CD4-positive, alpha-beta T cell (primary cell): ENCODE measurements at places on chromosomes 12 and 14. TPM values are rescaled to one million over a fixed set of nuclear protein-coding genes. Genes with fewer than 3 reads are reported as not detected.

- no peak overlapping the region for H3K27ac ChIP-seq
- H3K27me3 ChIP-seq: no peaks in the 10 kb centered on the region
- H3K4me3 ChIP-seq: no peak overlapping the region
Observed at GRCh38 chr14:99128185-99128584, 143.8 kb downstream of the BCL11B start.

DNA sequence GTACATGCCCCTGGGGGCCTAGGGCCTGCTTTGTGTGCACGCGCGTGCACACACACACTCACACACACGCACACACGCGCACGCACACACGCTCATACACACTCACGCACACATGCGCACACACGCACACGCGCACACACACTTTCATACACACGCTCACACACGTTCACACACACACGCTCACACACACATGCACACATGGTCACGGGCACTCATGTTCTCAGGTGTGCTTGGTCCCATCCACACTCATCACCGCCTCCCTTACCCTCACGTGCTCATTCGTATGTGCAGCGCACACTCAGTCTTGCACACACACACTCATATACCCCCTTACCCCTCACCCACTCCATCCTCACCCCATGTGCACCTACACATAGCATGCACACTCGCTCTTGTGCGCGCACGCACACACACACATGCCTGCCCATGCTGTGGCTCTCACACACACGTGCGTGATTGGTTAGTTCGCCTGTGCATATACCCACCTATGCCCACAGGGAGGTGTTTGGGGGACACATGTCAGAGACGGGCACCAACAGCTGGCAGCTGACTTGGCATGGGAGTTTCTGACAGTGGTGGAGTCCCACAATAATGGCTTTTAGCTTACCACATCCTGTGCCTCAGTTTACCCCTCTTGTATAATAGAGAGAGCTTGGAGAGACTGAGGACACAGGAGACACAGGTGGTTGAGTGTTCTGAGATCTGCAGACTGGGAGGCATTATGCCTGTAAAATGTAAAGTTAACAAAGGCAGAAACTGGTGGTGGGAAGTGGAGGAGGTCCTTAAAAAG lies 28.7 kb downstream of the TSPAN9 start:
- no peaks in the 10 kb centered on the region for H3K4me1 ChIP-seq
- DNase-seq: no peak
- no peaks in the 10 kb centered on the region for H3K27me3 ChIP-seq
- H3K36me3 ChIP-seq: no peaks in the 10 kb centered on the region

DNA sequence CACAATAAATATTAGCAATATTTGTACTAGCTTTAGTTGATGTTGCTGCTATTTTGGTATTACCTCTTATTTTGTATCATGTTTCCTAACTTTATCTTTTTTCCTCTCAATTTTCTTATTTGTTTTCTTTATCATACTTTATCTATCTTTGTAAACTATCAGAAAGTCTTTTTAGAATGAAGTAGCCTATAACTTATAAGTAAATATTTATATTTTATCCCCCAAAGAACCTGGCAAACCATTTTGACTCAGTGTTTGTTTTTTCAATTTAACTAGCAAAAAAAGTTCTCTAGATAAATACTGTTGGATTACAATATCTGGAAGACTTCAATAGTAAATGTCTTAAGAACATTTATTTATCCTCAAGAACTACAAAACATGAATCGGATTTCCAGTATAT lies 135.7 kb upstream of the PDZRN4 start:
- H3K27ac ChIP-seq: no peak overlapping the region
- H3K4me1 ChIP-seq: no peaks in the 10 kb centered on the region
- no peak overlapping the region for H3K4me3 ChIP-seq
- no peaks in the 10 kb centered on the region for H3K36me3 ChIP-seq
- no peaks in the 10 kb centered on the region for H3K27me3 ChIP-seq
- DNase-seq: no peak

GRCh38 chr12:70719672-70720420 lies 82.6 kb upstream of the PTPRB start:
- no peaks in the 10 kb centered on the region for H3K27me3 ChIP-seq
- H3K27ac ChIP-seq: no peak overlapping the region
- H3K4me1 ChIP-seq: peaks cover 4% of the 10 kb centered on the region
- no peak overlapping the region for H3K4me3 ChIP-seq

DNA sequence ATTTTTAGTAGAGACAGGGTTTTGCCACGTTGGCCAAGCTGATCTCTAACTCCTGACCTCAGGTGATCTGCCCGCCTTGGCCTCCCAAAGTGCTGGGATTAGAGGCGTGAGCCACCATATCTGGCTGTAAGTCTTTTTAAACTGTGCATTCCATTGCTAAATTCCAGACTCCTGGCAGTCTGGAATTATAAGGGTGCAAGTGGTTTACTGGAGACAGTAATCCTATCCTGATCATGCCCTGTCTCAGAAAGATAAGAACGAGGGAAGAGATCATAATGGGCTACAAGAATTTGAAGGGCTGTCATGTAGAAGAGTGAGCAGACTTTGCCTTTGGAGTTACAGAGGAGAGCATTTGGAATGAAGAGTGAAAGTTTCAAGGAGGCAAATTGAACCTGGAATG lies 6.8 kb upstream of the SLC4A8 start:
- H3K27me3 ChIP-seq: no peaks in the 10 kb centered on the region
- H3K4me3 ChIP-seq: no peak overlapping the region
- H3K36me3 ChIP-seq: no peaks in the 10 kb centered on the region
- no peak overlapping the region for H3K27ac ChIP-seq

- no peaks in the 10 kb centered on the region for H3K36me3 ChIP-seq
- H3K27me3 ChIP-seq: no peaks in the 10 kb centered on the region
- no peak overlapping the region for H3K4me3 ChIP-seq
- no peak for DNase-seq
Observed at GRCh38 chr12:69410571-69410970, 51.0 kb downstream of the YEATS4 start.

- H3K27me3 ChIP-seq: no peaks in the 10 kb centered on the region
- H3K36me3 ChIP-seq: no peaks in the 10 kb centered on the region
- no peaks in the 10 kb centered on the region for H3K4me1 ChIP-seq
- H3K4me3 ChIP-seq: no peak overlapping the region
Observed at GRCh38 chr12:42609605-42610004, 20.1 kb upstream of the PRICKLE1 start.

The RTN1 gene
- total RNA-seq: not detected

The GLIPR1L1 gene
- total RNA-seq: not detected

The MMP19 gene
- not detected for total RNA-seq

The SMIM41 gene
- total RNA-seq: not detected
